ENCODE measurements at places on chromosomes 4 and X. TPM values are rescaled to one million over a fixed set of nuclear protein-coding genes. Genes with fewer than 3 reads are reported as not detected.

DNA sequence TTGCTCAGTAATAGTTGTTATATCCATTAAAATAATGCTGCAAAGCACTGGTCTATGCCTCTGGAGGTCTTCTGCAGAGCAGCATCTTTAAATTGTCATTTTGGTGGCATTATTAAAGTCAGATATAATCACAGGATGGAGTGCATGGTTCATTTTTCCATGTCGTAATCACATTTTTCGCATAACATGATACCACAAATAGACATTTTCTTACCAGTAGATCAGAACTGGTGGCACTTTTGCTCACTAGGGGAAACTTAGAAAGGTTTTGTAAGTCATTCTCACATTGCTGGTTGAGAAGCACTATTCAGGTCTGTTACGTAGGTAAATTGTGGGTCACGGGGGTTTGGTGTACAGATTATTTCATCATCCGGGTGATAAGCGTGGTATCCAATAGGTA lies 484.5 kb upstream of the PRKX start:
- no peak for DNase-seq

GRCh38 chrX:15515931-15516330 lies 15.3 kb downstream of the BMX start:
- DNase-seq: no peak

Gene ITIH6
- total RNA-seq: not detected

- DNase-seq: no peak
These were observed 10.3 kb upstream of the PLCXD1 start for GRCh38 chrX:270848-271367.

DNA sequence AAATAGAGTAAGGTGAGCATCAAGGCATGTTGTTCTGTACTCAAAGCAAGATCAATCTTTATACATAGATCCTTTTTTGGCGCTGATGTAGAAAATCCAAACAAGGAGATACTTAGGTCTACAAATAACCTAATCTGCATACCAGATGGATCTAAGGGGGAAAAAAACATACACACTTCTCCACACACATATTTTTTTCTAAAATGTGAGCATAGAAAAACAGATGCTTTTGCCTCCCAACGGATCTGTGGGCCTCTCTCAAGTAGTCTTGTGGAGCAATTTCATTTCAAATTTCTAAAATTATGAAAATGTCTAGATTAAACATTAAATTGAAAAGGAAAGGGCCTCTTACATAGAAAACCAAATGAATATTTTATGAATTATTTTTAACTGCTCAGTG lies 166.1 kb downstream of the GRIA3 start:
- no peak for DNase-seq

- DNase-seq: no peak
These were observed 201.6 kb downstream of the STIM2 start for GRCh38 chr4:27062256-27062655.
